Sigmoid colon (tissue), 7 donors: ENCODE measurements at places on chromosomes 16 and 17.

DNA sequence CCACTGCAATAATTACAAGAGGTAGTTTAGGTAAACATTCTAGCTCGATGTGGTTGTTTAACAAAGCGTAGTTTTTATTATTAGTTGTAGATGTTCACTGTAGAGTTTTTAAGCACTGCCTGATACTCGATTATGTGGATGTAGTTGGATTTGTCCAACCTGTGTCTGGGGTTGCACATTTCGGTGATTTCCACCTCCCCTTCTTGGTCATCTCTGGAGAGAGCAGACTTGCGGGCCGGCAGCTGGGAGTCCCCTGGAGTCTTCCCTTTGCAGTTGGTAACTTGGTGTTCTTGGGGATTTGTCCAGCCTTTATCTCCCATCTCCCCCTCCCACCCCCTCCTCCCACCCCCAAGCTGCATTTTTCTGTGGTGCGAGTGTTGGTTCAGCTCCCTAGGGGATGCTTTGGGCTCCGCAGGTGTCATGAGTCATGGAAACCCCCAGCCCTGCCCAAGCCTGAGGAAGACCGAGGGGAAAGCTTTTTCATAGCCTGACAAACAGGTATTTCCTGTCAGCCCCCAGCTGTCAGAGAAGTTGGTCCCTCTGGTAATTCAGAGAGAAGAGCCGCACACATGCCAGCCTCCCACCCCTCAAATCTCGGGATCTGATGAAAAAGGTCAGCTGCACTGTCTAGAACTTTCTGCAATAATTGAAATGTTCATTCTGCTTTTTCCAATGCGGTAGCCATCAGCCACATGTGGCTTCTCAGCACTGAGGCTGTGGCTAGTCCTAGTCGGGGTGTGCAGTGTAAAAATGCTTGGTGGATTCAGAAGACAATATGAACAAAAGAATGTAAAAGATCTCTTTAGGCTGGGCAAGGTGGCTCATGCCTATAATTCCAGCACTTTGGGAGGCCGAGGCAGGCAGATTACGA is 50.3 kb downstream of the KSR1 start:
- DNase-seq, result no peak

- no peak for DNase-seq
Observed at GRCh38 chr17:63420868-63421680, 25.0 kb downstream of the CYB561 start.

GRCh38 chr16:6160871-6161270 is 1063.3 kb upstream of the EEF2KMT start:
- DNase-seq, result no peak

DNA sequence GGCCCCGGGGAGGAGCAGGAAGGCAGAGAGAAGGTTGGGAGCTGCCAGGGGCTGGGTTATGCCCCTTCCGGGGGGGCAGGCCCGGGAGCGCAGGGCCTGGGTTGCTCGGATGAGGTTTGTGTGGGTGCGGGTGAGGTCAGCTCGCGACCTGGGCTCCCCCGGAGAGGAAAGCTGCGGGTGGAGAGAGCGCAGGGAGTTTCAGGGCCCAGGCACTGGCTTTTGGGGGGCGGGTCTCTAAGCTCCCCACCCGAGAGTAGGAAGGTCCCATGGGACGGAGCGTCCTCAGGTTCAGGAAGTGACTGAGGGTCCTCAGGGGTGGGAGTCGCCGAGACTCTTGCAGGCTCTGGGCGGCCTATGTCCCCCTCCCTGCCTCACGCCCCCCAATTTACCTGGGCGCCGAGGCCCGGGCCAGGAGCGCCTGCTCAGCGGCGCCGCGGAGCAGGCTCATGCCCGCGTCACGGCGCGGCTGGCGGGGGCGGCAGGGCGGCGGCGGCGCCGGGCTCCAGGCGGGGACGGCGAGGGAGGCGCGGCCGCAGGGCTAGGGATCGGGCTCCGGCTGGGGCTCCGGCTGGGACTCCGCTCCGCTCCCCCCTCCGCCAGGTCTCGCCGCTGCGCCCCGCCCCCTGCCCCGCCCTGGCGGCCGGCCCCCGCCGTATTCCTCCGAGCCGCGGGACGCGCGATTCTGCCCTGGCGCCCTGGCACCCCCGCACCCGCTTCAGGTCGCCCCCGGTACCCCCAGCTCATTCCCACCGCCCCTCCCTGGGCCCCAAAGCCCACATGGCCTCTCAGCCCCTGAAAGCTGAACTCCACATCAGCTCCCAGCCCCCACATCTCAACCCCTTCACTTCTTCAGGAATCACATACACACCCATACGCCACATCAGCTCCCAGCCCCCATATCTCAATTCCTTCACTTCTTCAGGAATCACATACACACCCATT is at the start of gene DOK4:
Gene DOK4, minus strand, starts transcription at position 578 of the 942 bp plus-strand sequence. CDS start 6,986 bp downstream, outside the sequence.
- DNase-seq, result peak; percentile 88

DNA sequence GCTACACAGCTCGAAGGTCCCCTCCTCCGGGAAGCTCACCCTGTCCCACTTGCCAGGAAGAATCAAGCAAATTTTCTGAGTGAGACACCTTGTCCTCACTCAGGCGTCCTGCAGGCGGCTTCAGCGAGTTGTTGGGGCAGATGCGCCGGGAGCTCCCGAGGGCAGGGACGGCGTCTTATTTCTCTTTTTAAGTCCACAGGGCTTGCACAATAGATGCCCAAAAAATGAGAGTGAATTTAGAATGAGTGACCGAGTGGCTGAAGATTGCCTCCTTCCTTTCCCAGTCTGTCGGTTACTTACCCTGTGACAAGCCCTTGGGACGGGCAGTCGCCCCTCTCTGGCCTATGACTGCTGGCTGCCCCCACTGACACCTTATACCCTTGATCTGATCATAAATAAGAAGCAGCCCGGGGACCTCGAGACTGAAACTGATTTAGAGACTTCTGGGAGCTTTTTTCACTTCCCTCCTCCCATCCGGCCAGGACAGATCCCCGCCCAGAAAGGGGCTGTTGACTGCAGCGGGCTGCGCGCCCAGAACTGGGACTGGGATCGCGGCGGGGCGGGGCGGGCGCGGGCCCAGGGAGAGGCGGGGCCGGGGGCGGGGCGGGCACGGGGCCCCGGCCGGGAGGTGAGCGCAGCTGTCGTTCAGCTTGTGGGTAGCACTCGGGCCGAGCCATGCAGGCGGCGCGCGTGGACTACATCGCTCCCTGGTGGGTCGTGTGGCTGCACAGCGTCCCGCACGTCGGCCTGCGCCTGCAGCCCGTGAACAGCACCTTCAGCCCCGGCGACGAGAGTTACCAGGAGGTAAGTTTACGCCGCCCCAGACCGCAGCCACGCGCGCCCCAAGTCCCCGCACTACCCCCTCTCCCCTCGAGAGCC is at the start of gene TTYH2:
Gene TTYH2, plus strand, starts transcription at position 659 of the 879 bp plus-strand sequence. Its CDS starts 17 bp downstream, at position 676.
- DNase-seq, result peak; percentile 96

GRCh38 chr16:88724855-88725555 is 18.7 kb downstream of the CTU2 start:
- no peak for DNase-seq

DNA sequence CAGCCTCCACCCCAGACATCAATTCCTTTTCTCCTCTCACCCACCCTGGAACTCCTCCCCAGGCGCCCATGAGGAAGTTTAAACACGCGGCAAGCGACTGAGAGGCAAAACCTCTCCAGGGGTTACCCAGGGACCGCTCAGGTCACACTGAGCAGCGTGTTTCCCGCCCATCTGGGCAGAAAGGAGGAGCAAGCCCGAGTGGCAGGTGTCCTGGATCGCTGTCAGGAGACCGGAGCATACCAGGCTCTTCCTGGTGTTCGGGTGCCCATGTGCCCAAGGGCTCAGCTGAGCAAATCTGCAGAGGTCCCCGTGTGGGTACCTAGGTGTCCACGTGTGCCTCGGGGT is 491 bp downstream of the SLC25A19 start:
- no peak for DNase-seq

GRCh38 chr17:40818343-40818732 is 4.1 kb downstream of the KRT10 start:
- DNase-seq, result no peak
